Stimulated activated CD4-positive, alpha-beta T cell treated with anti-CD3 and anti-CD28 coated beads, Interleukin-4, amount 100 ng/mL, for 1 hour (primary cell): ENCODE measurements at places on chromosomes 3 and 15.
A peak's percentile ranks its signal among the peaks of the same experiment; 100 is the strongest.

- no peak for DNase-seq
Observed at GRCh38 chr3:13046569-13047274, 26.5 kb downstream of the IQSEC1 start.

- DNase-seq, result no peak
Observed at GRCh38 chr15:49438962-49439631, 16.1 kb downstream of the FGF7 start.

DNA sequence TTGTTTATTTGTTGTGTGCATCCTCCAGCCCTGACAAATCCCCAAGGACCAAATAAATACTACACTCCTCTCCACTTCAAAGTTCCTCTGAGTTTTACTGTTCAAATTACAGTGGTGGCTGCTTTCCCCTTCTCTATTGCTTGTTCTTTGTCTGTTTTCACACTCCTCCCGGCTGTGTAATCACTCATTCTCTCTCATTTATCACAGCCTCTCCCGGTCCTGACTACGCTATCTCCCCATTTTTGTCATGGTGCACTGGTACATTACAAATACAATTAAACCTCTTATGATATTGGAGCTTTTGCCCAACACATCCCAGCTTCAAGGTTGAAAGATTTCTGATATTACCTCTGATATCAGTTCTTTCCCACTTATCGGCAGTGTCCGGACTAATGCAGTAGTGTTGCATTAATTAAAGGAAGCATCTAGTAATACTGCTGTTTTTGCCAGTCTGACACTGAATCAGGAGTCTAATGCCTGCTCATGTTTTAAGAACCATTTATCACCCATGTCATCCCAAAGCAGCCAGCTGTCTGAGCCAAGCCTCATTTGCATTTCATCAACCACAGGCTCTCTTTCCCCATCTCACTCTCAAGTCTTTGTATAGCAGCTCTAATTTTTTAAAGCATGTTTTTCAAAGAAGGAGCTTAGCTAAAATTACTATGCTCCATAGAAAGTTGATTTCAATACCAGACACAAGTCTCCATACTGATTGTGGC is 740.5 kb downstream of the ROBO2 start:
- DNase-seq, result no peak

DNA sequence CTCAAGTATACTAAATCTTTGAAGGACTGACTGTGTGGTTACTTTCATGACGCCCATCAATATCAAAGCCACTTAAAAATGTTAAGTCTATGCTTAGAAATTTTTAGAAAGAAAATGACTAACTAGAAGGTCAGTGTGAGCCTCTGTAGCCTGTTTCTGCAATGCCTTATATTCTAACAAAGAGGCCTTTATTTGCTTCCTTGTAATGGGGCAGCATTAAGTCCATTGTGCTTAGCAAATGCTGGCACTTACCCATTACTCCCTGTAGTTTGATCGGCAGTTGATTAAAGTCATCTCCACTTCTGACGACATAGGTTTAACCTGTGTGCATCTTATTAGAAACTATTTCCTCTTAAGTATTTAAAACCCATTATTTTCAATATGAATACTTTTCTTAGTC is 91.6 kb upstream of the FAM98B start:
- DNase-seq, result no peak

- no peak for DNase-seq
Observed at GRCh38 chr3:71786551-71786950, 1.6 kb upstream of the PROK2 start.

DNA sequence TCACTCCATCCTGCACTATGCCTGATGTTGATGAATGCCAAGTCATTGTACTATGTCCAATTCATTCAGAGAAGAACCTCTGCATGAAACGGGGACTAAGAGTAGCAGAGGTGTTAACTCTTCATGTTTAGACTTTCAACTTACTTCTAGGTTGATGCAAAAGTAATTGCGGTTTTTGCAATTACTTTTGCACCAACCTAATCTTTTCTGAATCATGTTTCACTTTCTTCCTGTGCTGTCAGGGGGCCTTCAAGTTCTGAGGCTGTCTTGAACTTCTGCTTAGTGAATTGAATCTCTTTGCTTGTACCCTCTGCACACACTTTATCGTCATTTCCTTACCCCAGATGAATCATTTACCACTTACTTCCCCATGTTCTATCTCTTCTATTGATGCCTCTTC is 636.2 kb downstream of the NAALADL2 start:
- no peak for DNase-seq

GRCh38 chr3:21795152-21795837 is 44.3 kb upstream of the ZNF385D start:
- no peak for DNase-seq

GRCh38 chr15:25705433-25706115 is 157.6 kb downstream of the ATP10A start:
- no peak for DNase-seq

- DNase-seq, result no peak
Observed at GRCh38 chr15:61196711-61197586, 32.2 kb downstream of the RORA start.

- no peak for DNase-seq
Observed at GRCh38 chr3:30720586-30721313, 114.3 kb downstream of the TGFBR2 start.

GRCh38 chr3:197375001-197375441 is 76.6 kb upstream of the DLG1 start:
- DNase-seq, result no peak

GRCh38 chr15:73941871-73942635 is 15.8 kb downstream of the LOXL1 start:
- DNase-seq, result no peak

DNA sequence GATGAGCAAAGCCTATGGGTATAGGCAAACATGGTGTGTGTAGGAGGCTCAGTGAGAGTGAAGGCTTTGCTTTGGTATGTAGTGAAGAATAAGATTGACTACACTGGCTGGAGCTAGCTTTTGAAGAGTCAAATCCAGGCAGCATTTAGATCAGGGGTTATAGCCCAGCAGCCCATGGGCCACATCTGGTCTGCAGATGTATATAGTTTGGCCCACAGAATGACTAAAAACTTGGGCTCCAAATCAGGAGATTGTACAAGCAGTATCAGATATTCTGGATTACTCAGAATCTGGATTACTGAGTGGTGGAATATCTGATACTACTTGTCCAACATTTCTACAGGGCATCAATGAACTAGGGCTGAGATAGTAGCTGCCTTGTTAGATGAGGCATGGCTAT is 92.9 kb upstream of the FGF7 start:
- DNase-seq, result no peak

GRCh38 chr3:171980578-171981270 is 58.7 kb upstream of the FNDC3B start:
- DNase-seq, result no peak

DNA sequence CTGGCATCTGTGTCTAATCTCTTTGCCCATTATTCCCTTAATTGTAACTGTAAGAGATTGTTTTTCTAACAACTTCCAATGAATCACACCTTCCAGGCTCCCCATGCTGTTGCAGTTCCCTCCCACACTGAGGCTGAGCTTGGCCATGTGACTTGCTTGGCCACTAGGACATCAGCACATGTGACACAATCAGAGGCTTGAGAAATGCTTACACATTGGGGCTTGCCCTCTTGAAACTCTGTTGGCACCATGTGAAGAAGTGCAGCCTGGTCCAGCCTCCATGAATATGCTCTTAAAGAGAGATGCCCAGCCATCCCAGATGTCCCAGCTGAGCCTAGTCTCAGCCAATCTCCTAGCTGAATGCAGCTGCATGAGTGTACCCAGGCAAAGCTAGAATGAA is 326.8 kb upstream of the SOX2 start:
- no peak for DNase-seq

DNA sequence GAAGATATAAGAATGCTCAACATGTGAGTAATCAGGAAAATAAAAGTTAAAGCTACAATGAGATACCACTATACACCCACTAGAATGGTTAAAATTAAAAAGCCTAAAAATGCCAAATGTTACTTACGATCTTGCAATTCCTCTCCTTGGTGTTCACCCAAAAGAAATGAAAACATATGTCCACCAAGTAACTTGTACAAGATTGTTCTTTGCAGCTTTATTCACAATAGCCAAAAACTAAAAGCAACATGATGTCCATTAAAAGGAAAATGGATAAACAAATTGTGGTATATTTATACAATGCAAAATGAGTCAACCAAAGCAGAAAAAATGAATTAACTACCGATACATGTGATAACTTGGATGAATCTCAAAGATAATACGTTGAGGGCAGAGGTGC is 301.6 kb upstream of the THBS1 start:
- no peak for DNase-seq

GRCh38 chr3:60294181-60294580 is 957.1 kb downstream of the FHIT start:
- DNase-seq, result no peak

DNA sequence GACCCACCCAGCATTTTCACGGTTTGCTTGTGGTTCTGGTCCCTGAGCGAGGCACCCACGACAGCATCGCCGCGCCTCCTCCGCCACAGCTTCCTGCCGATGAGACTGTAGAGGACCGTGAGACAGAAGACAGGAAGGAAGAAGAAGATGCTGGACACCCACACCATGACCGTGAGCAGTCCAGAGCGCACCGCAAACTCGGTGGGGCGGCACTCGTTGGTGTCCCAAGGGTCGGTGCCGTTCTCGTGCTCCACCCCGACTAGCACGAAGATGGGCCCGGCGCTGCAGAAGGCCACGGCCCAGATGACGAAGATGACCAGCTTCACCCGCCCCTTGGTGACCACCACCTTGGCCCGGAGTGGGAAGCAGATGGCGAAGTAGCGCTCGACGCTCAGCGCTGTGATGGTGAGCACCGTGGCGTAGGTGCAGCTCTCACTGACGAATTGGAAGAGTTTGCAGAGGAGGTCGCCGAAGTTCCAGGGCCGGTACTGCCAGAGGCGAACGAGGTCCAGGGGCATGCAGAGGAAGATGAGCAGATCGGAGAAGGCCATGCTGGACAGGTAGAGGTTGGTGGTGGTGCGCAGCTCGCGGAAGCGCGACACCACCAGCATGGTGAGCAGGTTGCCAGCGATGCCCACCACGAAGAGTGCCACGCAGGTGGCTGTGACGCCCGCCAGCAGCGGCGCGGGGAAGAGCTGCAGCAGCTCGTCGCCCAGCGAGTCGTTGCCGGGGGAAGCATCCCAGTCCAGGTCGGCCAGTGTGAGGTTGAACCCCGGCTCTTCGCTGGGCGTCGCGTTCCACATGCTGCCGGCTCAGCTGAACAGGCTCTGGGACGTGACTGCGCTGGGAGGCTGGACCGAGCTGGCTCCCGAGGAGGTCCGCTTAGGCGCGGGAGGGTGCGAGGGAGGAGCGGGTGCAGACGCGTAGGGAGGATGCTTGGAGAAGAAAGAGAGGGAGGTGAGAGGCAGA is at the start of gene GHSR:
Gene GHSR (minus strand): TSS at position 846 of the 969 bp plus-strand sequence. CDS start 43 bp downstream, at position 803.
- DNase-seq, result peak; percentile 5

- no peak for DNase-seq
Observed at GRCh38 chr3:52530918-52531826, 2.5 kb downstream of the NT5DC2 start.

DNA sequence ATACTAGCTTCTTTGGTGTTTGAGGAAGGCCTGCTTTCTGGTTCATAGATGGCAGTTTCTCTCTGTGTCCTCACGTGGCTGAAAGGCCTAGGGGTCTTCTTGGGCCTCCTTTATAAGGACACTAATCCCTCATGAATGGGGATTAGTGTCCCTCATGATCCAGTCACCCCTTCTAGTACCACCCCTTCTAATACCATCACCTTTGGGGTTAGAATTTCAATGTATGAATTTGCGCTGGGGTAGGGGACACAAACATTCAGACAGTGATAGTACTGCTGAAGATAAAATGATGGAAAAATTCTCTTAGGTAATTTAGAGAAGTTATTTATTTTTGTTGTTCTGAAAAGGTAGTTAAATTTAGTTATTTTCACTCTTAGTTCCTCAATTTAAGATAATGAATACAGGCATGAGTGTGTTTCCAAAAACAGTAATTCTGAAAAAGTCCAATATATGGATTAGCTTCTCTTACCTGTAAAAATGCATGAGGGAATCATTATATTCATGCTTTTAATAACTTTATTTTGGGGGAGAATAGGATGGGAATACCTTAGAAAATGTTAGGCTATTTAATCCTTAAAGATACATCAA is 103.6 kb downstream of the FNDC3B start:
- DNase-seq, result no peak

DNA sequence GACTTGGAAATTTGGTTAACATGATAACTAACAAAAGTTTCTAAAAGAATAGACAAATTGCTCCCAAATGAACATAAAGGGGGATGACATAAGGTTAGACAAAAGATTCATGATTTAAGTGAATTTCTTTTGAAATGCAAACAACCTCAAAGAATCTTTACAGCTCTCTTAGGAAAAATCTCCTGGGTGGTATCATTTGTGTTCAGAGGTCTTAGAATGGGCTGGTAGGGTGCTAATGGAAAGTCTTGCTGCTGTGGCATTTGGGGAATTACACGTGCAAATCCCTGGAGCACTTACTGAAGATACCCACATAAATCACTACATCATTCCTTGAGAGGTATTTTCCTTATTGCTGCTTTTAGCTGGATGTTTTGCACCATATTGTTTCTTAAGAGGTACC is 14.4 kb upstream of the ROBO2 start:
- DNase-seq, result no peak
